ENCODE measurements at places on chromosomes 4 and X.

GRCh38 chr4:147428583-147428982 is 52.3 kb upstream of the EDNRA start:
- DNase-seq: no peak

DNA sequence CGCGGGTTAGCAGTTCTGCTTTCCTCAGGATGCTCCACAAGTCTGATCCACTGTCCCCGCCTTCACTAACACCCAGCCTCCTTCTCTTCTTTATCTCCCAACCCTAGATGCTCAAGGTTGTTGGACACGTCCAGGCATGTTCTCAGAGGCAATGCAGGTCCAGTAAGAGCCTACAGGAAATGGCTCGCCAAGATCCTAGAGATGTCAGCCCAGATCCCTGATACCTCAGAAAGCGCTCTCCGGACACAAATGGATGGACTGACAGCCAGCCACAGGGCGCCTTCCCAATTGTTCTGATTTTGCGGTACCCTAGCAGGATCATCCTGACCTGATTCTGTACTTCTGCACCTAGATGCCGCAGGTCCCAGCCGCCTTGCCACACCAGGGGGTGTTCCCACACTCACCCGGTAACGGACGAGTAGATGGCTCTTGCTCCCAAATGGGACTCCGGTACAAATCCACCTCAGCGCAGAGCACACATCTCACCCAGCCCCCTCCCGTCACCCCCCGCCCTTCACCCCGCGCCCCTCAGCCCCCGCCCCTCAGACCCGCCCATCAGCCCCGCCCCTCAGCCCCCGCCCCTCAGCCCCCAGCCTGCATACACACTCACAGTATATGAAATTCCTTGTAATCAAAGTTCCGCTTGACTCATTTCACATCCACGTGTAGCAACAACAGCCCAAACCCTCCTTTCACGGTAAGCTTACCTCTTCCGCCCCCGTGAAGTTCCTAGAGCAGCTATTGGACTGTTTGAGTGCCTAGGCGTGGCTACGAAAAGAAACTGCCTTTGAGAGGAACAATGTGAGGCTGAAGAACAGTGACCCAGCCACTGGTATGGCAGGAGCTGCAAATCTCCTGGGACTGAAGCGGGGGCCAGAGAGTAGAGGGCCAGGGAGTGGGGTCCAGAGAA is at the start of gene EDA2R:
TSS of gene EDA2R (minus strand) at position 488 of the 910 bp plus-strand sequence. CDS start 23,058 bp downstream, outside the sequence.
- peak; percentile 17 for DNase-seq

DNA sequence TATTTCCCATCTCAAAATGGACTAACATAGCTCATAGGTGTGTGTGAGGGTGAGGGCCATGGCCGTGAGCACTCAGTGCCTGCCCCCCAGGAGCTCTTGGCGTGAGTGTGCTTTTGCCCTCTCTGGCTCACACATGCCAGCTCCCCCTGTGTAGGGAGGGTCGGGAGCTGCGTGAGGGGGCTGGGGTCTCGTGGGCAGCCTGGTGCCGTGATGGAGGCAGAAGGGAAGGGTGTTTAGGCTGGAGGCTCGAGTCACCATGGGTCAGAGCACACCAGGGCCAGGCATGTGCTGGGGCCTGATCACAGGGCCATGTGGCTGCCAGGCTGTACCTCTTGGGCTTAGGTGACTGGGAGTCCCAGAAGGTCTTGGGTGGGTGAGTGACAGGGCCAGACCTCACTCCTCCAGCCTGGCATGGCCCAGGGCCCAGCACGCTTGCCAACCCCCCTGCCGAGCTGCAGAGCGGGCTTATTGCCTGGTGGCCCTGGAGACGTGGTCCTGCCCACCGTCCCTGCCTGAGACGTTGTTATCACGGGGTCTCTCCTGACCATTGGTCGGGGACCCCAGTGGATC is 44.0 kb downstream of the ADRA2C start:
- no peak for DNase-seq

GRCh38 chr4:2366252-2367192 is 51.9 kb downstream of the ZFYVE28 start:
- DNase-seq: no peak

- peak; percentile 12 for DNase-seq
Observed at GRCh38 chr4:185472103-185472542, 590 bp upstream of the CCDC110 start.

GRCh38 chrX:112577146-112577545 is 102.6 kb downstream of the LHFPL1 start:
- DNase-seq: no peak

GRCh38 chrX:108516184-108516583 is 76.5 kb downstream of the COL4A5 start:
- DNase-seq: no peak

DNA sequence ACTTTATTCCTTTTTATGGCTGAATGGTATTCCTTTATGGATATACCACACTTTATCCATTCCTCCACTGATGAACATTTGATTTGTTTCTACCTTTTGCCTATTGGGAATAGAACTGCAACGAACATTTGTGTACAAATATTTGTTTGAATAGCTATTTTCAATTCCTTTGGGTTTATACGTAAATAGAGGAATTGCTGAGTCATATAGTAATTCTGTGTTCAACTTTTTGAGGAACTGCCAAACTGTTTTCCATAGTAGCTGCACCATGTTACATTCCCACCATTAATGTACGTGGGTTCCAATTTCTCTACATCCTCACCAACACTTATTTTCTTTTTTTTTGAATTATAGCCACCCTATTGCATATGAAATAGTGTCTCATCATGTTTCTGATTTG is 156.5 kb upstream of the ATP6AP2 start:
- no peak for DNase-seq

Data from GM12891 (cell line).